ENCODE measurements at places on chromosomes 13 and 19.

GRCh38 chr19:33343859-33344572 is 29.5 kb upstream of the CEBPG start:
- DNase-seq = no peak

DNA sequence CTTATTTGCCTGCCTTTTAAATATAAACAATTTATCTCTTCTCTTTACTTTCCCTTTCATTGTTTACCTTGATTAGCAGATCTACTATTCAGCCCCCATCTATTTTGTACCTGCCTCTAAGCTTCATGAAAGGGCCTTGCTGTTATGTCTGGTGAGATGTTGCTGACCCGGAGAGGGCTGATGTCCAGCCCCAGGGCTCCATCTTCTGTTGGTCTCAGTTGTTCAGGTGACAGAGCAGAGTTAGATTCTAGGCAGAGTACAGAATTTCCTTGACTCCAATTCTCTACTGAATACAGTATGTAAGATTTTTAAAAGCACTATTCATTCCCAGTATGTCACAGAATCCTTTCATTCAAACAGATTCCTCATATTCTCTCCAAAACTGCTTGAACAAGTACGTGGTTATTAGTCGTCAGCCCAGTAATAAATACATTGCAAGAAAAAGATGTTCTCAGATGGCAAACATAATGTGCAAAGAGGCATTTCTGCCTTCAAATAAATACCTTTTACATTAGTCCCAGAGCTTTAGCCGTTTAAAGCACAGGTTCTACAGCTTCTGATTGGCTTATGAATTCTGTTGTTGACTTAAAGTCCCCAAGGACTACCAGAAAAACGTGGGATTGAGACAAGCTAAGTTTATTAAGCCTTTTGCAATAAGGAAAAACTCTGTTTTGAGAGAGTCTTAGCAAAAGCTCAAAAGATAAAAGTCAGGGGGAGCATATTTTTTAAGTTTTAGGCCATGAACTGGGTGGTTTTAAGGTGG is 159.1 kb downstream of the GPC5 start:
- no peak for DNase-seq

DNA sequence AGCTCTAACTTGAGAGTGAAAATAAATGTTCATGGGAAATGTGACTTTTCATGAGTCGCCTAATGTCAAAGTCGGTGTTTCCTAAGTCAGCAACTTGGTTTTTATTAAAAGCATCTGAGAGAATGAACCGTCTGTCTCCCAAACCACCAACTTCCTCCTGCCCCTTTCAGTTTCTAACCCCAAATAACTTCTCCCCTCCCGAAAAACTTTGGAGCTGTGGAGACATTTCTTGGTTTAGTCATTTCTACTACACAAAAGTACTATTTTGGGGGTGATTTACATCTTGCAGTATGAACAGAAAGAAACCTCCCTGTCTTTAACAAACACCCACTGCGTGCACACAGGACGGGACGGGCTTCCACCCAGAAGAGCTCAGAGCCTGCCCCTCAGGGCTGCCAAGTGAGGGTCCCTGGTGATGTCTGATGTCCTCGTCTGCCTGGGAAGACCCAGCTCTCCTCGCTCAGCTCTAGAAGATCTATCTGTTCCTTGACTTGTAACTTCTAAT is 65.0 kb downstream of the RASA3 start:
- no peak for DNase-seq

DNA sequence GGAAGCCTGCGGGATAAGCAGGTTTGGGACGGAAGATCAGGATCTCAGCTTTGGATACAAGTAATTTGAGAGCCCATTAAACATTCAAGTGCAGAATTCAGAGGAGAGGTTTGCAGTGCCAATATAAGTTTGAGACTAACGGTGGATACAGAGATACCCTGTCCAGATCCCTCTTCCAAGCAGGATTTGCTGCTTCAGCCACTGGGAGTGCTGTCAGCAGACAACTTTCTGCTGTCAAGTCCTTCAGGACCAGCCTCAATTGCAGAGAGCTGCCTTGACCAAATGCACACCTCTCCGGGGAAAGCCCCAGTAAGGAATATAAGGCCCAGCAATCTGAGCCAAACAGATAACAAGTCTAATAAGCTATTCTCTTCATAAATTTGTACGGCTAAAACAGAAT is 46.1 kb upstream of the ZNF780A start:
- no peak for DNase-seq

DNA sequence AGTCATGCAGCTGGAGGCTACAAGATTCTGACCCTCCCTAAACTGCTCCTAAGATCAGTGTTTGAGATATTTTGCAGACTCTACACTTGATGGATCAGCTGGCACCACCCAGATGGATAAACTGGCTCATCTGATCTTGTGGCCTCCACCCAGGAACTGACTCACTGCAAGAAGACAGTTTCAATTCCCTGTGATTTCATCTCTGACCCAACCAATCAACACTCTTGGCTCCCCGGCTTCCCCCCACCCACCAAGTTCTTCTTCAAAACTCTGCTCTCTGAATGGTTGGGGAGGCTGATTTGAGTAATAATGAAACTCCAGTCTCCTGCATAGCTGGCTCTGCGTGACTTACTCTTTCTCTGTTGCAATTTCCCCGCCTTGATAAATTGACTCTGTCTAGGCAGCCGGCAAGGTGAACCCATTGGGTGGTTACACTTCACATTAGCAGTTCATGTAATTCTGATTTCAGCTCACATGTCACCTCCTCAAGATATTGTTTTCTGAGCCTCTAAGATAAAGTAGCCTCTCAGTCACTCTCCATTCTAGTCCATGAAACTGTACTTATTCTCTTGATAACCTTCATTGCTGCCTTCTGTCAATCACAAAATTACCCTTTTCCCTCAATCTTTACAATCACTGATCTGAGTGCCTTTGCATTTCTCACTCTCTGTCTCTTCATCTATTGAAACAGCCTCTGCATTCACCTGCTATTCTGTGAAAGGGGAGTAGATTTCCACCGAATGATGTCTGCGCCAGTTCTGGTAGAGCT is 9.9 kb upstream of the FPR3 start:
- DNase-seq = no peak

- DNase-seq = no peak
Measured at GRCh38 chr13:60258349-60258748, 94.6 kb upstream of the DIAPH3 start.

- no peak for DNase-seq
Measured at GRCh38 chr19:44032001-44032610, 6.9 kb downstream of the ZNF222 start.

DNA sequence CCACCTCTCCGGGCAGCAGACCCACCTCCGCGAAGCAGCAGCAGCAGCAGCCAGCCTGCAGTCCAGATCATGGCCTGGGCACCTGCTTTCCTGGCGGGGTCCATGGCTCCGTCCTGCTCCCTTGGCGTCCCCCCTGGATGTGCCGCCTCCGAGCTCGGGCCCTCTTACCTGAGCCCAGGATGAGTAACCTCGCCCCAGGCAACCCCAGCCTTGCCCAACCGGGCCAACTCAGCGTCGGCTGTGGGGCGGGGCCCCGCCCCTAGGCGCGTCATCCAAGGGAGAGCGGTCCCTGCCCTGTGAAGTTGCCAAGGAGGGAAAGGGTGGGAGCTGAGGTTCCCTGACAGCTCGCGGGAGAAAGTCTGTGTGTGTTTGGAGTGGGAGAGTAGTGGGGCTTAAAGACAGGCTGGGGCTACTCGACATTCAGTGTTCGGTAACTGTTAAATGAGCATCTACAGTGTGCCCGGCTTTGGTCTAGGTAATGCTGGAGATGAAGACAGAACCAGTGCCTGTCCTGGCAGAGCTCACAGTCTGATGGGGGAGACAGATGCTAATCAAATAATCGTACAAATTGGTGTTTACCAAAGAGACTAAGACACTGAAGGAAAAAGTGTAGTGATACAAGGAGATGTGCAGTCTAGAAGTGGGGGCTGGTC is at the start of gene LYPD3:
LYPD3 (minus strand) TSS at position 141 of the 653 bp plus-strand sequence; CDS start at position 104, 37 bp downstream.
- DNase-seq = no peak

DNA sequence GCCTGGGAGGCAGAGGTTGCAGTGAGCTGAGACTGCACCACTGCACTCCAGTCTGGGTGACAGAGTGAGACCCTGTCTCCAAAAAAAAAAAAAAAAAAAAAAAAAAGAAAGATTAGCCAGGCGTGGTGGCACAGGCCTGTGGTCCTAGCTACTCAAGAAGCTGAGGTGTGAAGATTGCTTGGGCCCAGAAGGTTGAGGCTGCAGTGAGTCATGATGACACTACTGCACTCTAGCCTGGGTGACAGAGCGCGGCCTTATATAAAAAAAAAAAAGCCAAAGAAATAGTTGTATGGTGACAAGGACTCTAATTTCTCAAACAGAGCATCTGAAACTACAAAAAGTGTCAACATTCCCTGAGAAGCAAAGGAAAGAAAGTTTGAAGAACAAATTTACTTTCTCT is 3.4 kb downstream of the PBX4 start:
- DNase-seq = no peak
